ENCODE measurements at places on chromosomes 1 and 21. TPM values are rescaled to one million over a fixed set of nuclear protein-coding genes. Genes with fewer than 3 reads are reported as not detected.

Gene RNU1-3
- total RNA-seq = not detected

Gene S100A2
- total RNA-seq = 17.0 TPM

Gene SLC41A1
- total RNA-seq = 23.9 TPM

Gene TSPAN2
- total RNA-seq = 0.95 TPM

Gene DNM3
- total RNA-seq = 0.72 TPM

Gene GJC2
- total RNA-seq = 0.48 TPM

Gene PGLYRP3
- total RNA-seq = not detected

Gene FUCA1
- 8.8 TPM for total RNA-seq

Gene LCE1C
- total RNA-seq = not detected

Gene ELF3
- total RNA-seq = 217 TPM

Gene INKA2
- 1.9 TPM for total RNA-seq

Gene TOR3A
- total RNA-seq = 50.1 TPM

Gene DMBX1
- 0.71 TPM for total RNA-seq

Gene RGS4
- 0.08 TPM for total RNA-seq

Gene LCE1E
- total RNA-seq = not detected

Gene SELP
- not detected for total RNA-seq

Gene PTCH2
- total RNA-seq = 0.20 TPM

Gene OR2T6
- not detected for total RNA-seq

Gene DNAH14
- total RNA-seq = 6.8 TPM

Gene ARHGAP30
- total RNA-seq = 0.07 TPM

Gene NMNAT1
- 2.4 TPM for total RNA-seq

Gene MNDA
- total RNA-seq = not detected

Gene NKAIN1
- total RNA-seq = 1.1 TPM

Gene CGN
- 2.2 TPM for total RNA-seq

Gene VWA5B1
- total RNA-seq = not detected

Gene HSF2BP
- 1.6 TPM for total RNA-seq

Gene GBP4
- total RNA-seq = not detected

Gene MYOC
- not detected for total RNA-seq

Gene TNFSF18
- total RNA-seq = not detected

Gene MAP10
- 1.2 TPM for total RNA-seq

Gene AGMAT
- total RNA-seq = 7.9 TPM

Gene PGLYRP4
- not detected for total RNA-seq

Gene OR6K6
- total RNA-seq = not detected

Gene GABPA
- 8.2 TPM for total RNA-seq

Gene C4BPA
- total RNA-seq = 0.55 TPM

Gene TFF2
- total RNA-seq = 0.47 TPM

Gene PTPRU
- total RNA-seq = 6.5 TPM

Gene GORAB
- 6.7 TPM for total RNA-seq

Gene SH2D1B
- 0.12 TPM for total RNA-seq

Gene OR10X1
- not detected for total RNA-seq

Gene GSTM5
- total RNA-seq = not detected

Gene RBM11
- not detected for total RNA-seq

Gene HSD17B7
- total RNA-seq = 9.8 TPM

Gene TACSTD2
- not detected for total RNA-seq

Gene C1orf56
- total RNA-seq = 4.7 TPM

Gene IRF2BP2
- 127 TPM for total RNA-seq

Gene TAL1
- not detected for total RNA-seq

Gene LIPI
- not detected for total RNA-seq

Gene LYPD8
- 0.21 TPM for total RNA-seq

Gene SLC5A9
- not detected for total RNA-seq

Gene TESK2
- 0.36 TPM for total RNA-seq
